Myometrial cell (primary cell): ENCODE measurements at places on chromosomes 1 and 21. TPM values are rescaled to one million over a fixed set of nuclear protein-coding genes. Genes with fewer than 3 reads are reported as not detected.

The DDAH1 gene
- total RNA-seq = 49.6 and 53.7 TPM in 2 replicates

The SGIP1 gene
- 10.4 and 13.6 TPM in 2 replicates for total RNA-seq

The GJA9 gene
- total RNA-seq = not detected in 2 replicates

The IL6R gene
- 0.58 and 4.4 TPM in 2 replicates for total RNA-seq

The C1orf115 gene
- total RNA-seq = 1.1 and 1.7 TPM in 2 replicates
